ENCODE measurements at places on chromosomes 12 and 14.

DNA sequence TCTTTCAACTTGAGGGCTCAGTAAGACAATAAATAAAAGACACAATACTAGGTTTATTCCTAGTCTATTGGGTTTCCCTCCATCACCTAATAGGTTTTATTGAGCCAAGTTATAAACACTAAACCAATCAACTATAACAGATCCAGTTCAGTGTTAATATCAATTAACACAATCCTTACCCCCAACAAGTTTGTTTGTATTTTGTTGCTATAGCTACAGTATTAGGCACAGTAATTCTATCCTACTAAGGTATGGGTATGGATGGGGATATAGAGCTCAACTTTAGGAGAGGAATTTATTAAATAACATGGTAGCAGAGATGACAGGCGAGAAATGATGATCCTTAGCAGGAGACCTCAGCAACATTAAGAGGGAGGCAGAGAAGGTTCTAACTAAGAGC is 13.3 kb downstream of the PPP4R3A start:
- no peak for DNase-seq

DNA sequence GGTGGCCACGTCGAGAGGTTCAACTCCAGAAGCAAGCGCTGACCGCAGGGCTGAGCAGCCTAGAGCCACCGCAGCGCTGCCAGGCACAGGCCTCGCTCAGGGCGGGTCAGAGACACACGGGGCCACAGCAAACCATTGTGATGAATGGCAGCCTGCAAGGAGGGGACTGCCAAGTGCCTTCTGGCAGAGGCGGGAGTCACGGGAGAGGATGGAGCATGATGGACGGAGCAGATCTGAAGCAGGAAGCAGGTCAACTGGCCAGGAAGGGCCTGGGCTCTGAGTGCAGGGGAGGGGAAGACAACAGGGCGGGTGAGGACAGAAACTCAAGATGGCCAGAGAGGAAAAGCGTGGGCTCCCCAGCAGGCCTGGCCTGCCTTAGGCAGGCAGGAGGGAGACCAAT is 49.8 kb downstream of the CDC42BPB start:
- no peak for DNase-seq

- no peak for DNase-seq
Measured at GRCh38 chr14:53696217-53696965, 260.2 kb downstream of the BMP4 start.

DNA sequence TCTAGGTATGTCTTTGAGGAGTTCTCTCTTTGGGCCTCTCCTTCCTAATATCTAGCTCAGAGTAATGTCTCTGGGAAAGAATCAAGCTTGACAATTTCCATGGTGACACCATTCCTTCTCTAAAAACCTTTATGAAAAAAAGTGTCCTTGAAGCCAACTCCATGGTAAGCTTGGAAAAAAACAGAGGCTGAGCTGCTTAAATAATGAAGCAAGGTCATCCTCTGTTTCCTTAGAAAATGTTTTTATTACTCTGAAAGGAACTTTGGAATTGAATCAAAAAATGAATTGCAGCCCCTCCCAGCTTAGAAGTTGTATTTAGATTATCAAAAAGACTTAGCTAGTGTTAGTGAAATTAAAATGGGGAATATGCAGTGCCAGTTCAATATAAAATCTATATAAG is 166.1 kb upstream of the KITLG start:
- DNase-seq: no peak

DNA sequence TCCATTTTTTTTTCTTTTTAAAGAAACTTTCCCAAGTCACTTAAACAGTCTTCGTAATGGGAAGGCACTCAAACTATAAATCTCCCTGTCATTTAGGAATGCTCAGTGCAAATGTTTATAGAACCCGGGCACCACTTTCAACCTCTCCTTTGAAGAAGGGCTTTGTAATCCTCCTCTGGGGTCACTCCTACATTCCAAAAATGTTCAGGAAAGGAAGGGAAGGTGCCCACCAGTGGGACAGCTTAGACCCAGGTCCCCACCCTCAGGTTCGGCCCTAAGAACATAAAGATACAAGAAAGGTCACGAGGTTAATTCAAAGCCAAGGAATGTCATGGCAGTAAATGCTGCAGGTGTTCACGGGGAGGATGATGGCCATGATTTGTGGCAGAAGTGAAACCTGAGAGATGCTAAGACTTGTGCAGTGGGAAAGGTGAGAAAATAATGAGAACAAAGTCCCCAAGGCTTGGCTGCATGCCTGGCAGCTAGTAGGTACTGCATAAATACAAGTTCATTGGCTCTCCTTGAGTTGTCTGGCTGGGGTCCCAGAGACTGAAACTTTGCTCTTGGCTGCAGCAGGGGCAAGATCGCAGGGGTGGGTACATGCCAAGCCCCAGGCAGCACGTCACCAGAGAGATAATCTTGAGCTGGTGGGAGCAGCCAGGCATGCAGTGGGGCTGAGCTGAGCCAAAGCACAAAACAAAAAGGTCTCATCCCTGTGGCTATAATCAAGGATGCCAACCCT is 21.1 kb downstream of the KRT18 start:
- peak; percentile 22 for DNase-seq

DNA sequence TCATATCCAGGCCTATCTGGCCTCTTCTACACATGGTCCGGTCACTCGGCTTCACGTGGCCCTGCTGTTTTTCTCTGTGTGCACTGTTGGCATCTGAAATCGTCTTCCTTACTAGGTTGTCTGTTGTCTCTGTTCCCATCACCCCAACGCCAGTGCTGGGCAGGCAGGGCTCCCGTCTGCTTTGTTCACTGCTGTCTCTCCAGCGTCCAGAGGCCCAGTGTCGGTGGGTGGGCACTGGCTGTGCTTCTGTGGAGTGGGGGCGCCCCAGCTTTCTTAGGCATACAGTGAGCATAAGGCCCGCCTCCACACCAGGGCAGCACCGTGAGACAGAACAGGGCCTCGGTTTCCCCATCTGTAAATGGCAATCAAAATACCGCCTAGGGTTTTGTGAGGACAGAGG is 153.1 kb downstream of the BCL11B start:
- DNase-seq: no peak

DNA sequence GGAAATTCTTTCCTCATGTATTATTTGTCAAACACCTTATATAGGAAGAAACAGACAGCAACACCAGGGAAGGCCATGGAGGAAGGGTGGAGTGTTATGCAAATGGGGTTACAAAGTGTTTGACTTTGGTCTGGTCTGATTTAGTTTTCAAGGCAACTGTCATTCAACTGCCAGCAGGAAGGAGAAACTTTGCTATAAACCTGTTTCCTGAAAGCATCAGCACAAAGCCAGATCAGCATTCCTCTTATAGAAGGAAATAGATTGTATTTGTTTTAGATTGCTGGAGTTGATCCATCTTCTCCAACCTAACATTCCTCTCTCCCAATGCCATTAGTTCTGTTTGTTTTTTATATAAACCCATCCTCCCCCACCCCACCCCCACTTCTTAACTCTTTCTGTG is 65.7 kb downstream of the STAB2 start:
- no peak for DNase-seq

DNA sequence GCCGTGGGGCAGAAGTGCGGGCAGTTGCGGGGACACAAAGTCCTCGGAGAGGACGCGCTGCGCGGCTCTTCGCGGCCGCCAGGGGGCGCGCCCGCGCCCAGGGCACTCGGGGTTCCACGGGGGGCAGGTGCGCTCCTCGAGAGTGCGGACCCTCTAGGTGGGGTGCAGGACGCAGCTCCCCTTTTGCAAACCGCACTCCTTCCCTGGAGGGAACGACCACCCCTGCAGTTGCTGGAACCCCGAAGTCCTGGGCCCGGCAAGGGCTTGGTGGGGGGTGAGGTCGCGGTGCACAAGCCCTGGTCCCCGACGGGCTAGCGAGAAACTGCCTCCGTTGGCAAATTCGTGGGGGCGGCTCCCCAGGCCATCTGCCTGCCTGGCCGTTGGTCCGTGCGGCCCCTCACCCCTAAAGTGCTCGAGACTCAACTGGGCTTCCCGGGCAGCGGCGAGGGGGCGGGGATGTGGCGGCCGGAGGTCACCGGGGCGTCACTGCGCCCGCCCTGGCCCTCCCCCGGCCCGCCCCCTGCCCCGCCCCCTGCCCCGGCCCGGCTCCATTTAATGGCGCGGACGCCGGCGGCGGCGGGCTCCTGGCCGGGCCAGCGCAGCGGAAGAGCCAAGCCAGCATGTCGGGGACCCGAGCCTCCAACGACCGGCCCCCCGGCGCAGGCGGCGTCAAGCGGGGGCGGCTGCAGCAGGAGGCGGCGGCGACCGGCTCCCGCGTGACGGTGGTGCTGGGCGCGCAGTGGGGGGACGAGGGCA is at the start of gene ADSS1:
TSS of gene ADSS1 (plus strand) at position 579 of the 756 bp plus-strand sequence. CDS start at position 621, 42 bp downstream.
- no peak for DNase-seq

GRCh38 chr14:59836116-59836515 is 34.5 kb downstream of the RTN1 start:
- no peak for DNase-seq

DNA sequence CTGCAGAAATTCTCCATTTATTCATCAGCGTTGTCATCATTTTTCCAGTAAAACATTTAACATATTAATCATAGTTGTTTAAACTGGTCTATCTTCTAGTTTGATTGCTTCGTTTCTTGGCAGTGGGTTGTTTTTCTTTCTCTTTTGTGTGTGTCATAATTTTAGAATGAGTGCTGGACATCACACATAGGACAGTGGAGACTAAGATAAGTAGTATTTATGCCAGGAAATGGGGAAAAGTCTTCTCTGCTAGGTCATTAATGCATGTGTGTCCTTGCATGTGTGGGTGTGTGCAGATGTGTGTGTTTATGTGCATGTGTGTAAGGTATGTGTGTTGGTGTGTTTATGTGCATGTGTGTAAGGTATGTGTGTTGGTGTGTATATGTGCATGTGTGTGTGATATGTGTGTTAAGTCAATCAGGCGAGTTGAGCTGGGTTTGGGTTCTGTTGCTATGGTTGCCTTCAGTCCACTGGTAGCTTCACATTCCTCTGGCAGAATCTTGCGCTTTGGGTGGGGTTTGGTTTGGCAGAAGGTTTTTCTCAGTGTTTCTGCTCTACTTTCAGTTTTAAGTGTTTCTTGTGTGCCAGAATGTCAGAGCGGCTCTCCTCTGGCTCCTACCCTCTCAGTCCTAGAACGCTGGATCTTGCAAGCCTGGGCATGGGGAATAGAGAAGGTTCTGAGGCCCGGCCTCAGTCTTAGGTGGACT is 7.8 kb upstream of the ADGRD1 start:
- DNase-seq: no peak

DNA sequence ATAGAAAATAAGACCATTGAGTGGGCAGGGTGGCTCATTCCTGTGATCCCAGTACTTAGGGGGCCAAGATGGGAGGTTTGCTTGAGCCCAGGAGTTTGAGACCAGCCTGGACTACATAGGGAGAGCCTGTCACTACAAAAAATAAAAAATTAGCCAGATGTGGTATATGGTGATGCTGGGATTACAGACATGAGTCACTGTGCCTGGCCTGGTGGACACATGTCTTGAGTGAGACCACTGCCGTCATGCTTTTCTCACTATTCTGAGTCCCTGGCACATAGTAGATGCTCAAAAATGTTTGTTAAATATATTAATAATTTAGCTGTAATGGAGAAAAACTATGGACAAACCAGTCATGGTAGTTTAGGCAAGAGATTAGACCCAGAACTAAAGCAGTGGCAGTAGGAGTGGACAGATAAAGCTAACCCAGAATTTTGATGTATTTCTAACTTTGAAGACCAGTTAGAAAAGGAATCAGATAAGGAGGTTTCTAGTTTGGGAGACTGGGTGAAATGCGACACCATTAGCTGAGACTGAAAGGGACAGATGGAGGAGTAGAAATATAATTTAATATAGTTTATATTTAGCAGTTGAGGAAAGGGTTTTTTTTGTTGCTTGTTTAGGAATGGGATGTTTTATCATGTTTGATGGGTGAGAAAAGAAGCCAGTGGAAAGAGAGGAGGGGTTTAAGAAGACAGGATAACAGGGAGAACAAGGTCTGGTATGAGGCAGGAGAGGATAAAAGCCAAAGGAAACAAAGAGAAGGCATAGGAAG is 7.4 kb upstream of the PTGES3 start:
- no peak for DNase-seq

Measured in spinal cord (tissue), 10 donors.